ENCODE measurements at places on chromosomes 4 and X.

DNA sequence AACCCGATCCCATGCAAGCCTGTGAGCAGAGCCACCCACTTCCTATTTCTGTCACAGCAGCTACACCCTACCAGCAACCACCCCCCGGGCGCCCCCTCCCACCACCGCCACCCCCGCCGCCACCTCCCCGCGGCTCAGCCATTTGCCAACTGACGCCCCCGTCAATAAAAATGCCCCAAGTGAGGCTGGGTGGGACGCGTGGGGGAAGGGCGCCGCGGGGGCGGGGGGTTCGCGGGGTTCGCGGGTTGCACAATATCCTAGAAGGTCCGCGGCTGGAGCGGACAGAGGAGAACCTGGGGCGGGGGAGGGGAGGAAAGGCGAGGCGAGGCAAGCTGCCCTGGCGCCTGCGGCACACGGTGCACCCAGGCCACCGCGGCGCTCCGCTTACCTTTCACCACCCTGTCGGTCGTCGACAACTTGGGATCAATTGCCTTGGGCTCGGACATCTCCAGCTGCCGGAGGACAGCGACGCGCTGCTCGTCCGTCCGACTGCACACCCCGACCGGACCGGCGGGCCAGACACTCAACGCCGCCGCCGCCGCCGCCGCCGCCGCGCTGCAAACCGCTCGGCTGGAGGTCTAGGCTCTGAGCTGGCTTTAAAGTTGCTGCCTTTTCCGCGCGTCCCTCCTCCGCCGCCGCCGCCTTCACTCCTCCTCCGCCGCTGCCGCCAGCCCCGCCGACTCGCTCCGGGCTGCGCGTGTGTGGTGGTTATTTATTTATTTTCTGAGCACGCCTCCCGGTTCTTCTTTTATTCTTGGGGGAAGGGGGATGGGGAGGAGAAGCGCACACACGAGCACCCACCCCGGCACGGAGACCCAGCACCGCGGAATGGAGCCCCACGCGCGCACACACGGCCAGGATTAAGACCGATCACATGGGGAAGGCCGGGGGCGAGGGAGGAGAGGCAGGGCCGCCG is 717 bp downstream of the PPP3CA start:
- peak; percentile 29 for DNase-seq

DNA sequence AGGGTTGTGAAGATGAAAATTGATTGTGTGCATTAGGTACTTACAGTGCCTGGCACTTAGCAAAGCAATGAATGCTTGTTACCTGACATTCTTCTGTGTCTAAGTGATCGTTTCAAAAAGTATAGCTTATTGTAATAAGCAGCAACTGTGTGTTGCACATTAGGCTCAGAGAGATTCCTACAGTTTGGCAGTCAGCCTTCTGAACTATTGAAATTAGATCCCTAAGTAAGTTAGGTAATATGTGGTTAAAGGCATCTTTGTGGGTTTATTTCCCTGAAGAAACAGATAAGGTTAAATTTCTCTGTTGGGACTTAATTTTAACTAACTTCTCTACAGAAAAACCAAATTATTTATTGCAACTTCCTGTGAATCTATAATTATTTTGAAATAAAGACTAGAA is 93.4 kb downstream of the REPS2 start:
- no peak for DNase-seq

DNA sequence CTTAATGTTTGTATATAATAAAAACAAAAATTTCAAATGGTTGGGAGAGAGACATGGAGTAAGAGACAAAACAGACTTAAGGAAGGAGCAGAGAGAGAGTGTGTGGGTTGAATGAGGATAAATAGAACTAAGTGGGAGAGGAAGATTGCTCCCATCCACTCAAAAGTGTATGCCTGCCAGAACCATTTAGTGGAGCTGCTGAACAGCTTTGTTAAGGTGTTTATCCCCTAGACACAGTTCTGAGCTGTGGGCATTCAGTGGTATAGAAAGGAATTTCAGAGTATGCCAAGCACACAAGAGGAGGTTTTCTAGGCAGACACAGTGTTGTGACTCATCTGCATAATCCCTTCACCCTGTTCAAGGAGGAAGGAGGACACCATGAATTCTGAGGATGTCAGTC is 508.6 kb upstream of the EPHA5 start:
- no peak for DNase-seq

- no peak for DNase-seq
These were observed 535.3 kb upstream of the RPS6KA3 start for GRCh38 chrX:20802036-20802435.

- DNase-seq: peak; percentile 27
These were observed at the start of gene CXCR3 for GRCh38 chrX:71618303-71618721. TSS of gene CXCR3 (minus strand) at chrX:71618511. CDS start at chrX:71618449, 62 bp downstream.

DNA sequence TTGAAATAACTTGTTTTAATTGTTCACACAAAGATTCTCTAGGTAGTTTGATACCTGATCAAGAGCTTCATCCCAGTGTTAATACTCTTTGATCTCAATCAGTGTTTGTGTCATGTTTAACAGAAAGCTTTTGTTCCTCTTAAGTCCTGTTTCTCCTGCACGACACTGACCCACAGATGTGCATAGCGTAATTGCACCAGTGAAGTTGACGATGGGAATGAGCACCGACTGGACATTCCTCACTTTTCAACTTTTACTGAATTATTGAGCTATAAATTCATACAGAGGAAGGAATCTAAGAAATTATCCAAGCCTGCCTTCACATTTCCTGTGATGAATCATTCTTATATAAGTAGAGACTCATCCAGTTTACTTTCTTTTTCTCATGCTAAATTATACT is 878.7 kb upstream of the TENM3 start:
- DNase-seq: no peak

DNA sequence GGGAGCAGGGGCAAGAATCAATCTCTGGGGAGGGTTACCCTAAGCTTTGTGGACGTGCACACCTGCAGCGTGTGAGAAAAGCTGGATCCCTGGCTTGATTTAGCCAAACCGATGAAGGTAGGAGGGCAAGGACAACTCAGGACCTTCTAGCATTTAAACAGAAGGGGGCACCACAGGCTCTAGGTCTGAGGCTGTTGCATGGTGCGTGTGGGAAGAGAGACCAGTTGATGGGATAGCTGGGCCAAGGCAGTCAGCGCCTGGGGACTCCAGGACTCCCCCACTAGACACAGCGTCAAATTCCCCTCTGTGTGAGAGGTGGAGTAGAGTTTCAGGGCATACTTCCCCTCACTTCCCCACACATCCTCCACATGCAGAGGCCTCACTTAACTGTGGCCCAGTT is 4.3 kb downstream of the GABRQ start:
- no peak for DNase-seq

DNA sequence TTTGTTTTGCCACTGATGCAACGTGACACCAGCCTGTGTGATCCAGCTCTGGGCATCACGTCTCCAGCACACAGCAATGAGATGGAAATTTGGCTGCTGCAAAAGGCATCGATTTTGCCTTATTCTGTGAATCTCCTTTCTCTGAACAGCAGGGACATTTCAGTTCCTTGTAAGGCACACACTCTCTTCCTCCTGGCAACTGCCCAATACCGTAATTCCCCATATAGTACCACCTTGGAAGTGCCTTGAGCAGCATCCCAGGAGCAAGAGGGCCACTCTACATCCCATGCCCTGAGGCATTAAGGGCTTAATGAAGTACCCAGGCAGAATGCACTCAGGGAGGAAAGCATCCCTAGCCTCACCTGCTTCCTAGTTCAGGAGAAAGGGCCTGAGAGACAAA is 10.5 kb upstream of the MAMLD1 start:
- no peak for DNase-seq

DNA sequence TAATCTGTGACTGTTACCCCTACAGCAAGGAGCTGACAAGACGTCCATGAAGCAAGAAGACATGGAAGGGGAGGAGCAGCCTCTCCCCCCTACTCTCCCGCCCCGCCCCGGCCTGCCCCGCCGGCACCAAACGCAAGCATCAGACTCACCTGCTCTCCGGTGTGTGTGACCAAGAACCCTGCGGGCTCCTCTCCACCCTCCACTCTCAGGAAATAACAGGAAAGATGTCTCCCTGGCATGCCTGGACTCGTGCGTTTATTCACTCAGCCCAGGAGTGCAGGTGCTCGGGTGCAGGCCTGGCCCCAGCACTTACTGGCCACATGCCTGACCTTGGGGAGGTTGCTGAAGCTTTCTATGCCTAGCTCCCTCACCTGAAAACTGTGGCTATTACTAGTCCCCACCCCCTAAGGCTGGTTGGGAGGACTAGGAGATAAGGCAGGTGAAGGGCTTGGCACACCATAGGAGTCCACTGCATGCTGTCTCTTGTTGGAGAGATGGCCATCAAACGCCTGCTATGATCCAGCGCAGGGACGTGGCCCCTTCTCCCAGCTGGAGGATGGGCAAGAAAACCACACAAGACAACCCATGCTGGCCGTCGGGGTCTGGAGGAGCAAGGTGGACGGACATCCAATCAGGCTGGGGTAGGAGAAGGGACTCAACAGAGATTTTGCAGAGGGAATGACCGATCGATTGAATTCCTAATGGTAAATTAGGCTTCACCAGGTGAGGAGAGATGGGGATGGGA is 34.9 kb upstream of the CLDN24 start:
- DNase-seq: no peak

- DNase-seq: no peak
These were observed 101.1 kb downstream of the NHSL2 start for GRCh38 chrX:72011734-72012133.

DNA sequence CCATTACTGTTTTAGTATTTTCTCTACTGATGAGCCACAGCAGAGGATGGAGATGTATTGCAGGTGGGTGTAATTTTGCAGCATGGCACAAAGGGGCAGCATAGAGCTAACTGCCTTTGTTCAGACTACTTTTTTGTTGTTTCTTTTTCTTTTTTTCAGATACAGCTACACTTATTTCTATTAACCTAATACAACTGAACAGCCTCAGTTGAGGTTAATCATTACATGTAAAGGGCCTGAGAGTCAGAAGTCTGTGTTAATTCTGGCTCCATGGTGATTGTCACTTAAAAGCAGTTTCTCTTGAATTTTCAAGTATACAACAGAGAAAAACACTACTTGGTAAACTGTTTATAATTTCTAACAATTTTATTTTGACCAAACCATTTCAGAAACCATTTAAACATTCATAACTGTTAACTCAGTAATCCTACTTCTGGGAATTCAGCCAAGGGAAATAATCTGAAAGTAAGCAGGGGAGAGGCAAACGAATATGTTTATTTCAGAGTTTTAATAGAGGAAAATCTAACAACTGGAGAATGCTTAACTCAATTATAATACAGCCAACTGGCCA is 13.9 kb upstream of the PPEF2 start:
- DNase-seq: no peak

GRCh38 chr4:99968330-99968729 is 18.3 kb upstream of the H2AZ1 start:
- no peak for DNase-seq

- no peak for DNase-seq
These were observed 97.1 kb downstream of the LDB2 start for GRCh38 chr4:16801356-16801755.

- no peak for DNase-seq
These were observed 4.7 kb downstream of the SRPX2 start for GRCh38 chrX:100648458-100649417.

- DNase-seq: no peak
These were observed 886.4 kb upstream of the ADGRL3 start for GRCh38 chr4:60313611-60314178.

GRCh38 chr4:127410644-127411043 is 222.1 kb upstream of the INTU start:
- no peak for DNase-seq

- no peak for DNase-seq
These were observed 25.3 kb downstream of the SMIM20 start for GRCh38 chr4:25939330-25939729.

DNA sequence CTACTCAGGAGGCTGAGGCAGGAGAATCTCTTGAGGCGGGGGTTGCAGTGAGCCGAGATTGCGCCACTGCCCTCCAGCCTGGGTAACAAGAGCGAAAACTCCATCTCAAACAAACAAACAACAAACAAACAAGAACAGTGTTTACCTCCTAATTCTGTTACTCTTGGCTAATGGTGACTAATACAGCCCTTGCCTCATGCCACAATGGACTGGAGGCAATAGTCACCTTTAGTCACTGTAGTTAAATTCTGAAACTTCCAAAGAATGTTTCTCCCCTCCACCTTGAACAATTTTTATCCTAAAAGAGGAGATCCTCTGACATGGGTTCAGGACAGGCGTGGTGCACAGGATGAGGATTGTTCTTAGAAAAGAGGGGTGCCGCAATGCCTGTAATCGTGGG is 241.2 kb upstream of the CTSO start:
- DNase-seq: no peak

DNA sequence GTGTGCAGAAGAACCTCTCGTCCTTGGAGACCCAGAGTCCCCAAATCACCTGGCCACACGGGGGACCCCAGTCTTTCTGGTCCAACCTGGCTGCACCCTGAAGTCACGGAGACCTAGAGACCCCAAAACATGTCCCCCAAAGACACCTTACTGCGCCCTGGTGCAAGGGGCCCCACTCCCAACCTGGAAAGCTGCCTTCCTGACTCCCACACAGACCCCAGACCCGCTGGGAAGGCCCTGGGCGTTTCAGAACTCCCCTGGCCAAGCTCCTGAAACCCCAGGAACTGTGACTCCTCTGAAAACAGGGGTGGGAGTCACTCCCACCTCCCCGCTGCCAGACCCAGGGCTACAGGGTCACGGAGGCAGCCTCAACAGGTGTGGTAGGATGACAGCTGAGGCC is 12.7 kb upstream of the SHOX start:
- no peak for DNase-seq

- no peak for DNase-seq
These were observed 578.7 kb downstream of the BCOR start for GRCh38 chrX:39519030-39519488.

DNA sequence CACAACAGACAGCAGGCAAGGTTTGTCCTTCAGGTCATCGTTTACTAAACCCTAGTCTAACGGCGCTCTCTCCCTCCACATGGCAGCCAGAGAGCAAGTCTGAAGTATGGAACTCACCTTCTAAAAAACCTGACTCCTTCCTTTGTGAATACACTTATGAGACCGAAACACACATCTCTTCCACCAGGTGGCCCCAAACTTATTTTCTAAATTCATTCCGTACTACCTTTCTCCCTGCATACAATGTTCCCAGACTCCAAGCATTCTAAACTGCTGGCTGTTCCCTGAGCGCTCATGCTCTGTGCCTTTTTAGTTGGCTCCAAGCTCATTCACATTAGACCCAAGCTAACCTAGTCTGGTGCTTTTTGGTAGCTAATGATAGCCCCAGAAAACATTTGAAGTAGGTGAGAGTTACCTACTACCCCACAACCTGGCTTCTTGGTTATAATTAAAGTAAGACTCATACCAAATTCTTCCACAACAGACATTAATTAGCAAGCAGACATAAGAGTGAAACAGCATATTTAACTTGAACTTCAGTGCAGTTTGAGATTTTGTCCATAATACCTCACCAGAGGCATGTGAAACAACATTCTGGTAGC is 67.6 kb upstream of the DCLK2 start:
- no peak for DNase-seq

DNA sequence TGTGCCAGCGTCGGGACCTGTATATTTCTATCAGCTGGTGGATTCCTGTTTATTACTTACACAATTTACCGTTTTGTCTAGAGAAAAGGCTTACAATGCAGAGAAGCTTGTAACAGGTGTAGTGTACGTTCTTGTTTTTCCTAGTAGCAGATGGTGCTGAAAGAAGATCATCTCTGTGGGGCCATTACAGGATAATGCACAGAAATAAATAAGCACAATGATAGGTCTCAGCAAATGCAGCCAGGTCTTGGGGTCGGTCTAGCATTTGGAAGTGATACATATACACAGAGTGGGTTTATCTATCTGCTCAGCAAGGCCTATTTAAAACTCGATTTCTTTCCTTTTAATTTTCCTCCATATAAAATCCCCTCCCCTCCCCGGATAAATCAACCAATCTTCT is 180.9 kb upstream of the LCORL start:
- DNase-seq: no peak

GRCh38 chrX:108396188-108396891 is 41.9 kb downstream of the COL4A6 start:
- no peak for DNase-seq

Measured in CD4-positive, alpha-beta T cell (primary cell).